ENCODE measurements at places on chromosomes 16 and 17. TPM values are rescaled to one million over a fixed set of nuclear protein-coding genes. Genes with fewer than 3 reads are reported as not detected.

Gene GDPD3
- 19.8 TPM for total RNA-seq

Gene GLIS2
- not detected for total RNA-seq

Gene PTGES3L
- 0.38 TPM for total RNA-seq

Gene SMIM5
- total RNA-seq = 1.3 TPM

Gene EFNB3
- total RNA-seq = not detected

Gene IGSF6
- 0.69 TPM for total RNA-seq

Gene NEUROD2
- not detected for total RNA-seq

Gene CSH2
- not detected for total RNA-seq

- H3K27ac ChIP-seq = no peak overlapping the region
- H3K4me1 ChIP-seq = peaks cover 12% of the 10 kb centered on the region
- H3K27me3 ChIP-seq = no peaks in the 10 kb centered on the region
- H3K36me3 ChIP-seq = no peaks in the 10 kb centered on the region
These were observed 56.2 kb downstream of the RPH3AL start for GRCh38 chr17:296379-296778.

- peaks cover 4% of the 10 kb centered on the region for H3K36me3 ChIP-seq
- H3K27me3 ChIP-seq = no peaks in the 10 kb centered on the region
These were observed 169.4 kb downstream of the SNX29 start for GRCh38 chr16:12145918-12146317.

DNA sequence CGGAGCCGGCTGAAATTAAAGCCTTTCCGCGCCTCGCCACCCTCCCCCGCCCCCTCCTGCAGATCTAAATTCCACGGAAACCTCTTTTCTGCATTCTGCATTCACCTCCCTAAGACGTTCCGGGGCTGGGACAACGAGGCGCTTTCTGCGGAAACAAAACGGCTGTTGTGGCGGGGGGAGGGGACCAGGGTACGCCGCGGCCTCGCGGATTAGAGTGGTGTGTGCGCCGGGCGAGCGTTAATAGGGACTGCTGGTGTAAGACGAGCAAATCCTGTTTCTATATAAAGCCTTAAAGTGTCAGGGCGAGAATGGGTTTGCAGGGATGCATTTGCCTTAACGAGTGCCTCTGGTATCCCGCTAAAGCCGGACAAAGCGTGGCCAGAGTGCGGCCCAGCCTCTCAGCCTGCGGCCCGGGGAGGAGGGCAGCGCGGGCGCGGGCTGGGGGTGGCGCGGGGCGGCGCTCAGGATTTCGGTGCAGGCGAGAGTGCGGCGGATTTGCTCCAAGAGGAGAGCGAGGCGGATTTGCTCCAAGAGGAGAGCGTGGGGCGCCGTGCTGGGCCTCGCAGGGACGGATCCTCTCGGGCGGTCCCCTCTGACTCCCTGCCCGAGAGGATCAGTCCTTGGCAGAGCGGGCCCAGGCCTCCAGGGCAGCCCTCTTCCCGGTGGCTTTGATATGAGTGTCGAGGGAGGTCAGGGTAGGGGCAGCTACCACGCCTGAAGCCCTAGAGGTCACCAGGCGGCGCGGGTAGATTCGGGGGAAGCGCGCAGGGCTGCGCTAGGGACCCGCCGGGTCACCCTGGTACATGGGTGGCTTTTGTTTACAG is 5.1 kb downstream of the BAHCC1 start:
- H3K4me3 ChIP-seq = peak overlapping the region; percentile 83
- DNase-seq = no peak
- peak overlapping the region; percentile 77 for H3K27ac ChIP-seq
- peaks cover 24% of the 10 kb centered on the region for H3K27me3 ChIP-seq

GRCh38 chr16:3520841-3521240 is 20.0 kb downstream of the CLUAP1 start:
- no peak for DNase-seq
- no peaks in the 10 kb centered on the region for H3K27me3 ChIP-seq
- peaks cover 2% of the 10 kb centered on the region for H3K4me1 ChIP-seq
- no peak overlapping the region for H3K27ac ChIP-seq

- H3K4me1 ChIP-seq = no peaks in the 10 kb centered on the region
- no peak for DNase-seq
- no peaks in the 10 kb centered on the region for H3K36me3 ChIP-seq
These were observed 2.8 kb downstream of the DHRS7C start for GRCh38 chr17:9788601-9789000.

DNA sequence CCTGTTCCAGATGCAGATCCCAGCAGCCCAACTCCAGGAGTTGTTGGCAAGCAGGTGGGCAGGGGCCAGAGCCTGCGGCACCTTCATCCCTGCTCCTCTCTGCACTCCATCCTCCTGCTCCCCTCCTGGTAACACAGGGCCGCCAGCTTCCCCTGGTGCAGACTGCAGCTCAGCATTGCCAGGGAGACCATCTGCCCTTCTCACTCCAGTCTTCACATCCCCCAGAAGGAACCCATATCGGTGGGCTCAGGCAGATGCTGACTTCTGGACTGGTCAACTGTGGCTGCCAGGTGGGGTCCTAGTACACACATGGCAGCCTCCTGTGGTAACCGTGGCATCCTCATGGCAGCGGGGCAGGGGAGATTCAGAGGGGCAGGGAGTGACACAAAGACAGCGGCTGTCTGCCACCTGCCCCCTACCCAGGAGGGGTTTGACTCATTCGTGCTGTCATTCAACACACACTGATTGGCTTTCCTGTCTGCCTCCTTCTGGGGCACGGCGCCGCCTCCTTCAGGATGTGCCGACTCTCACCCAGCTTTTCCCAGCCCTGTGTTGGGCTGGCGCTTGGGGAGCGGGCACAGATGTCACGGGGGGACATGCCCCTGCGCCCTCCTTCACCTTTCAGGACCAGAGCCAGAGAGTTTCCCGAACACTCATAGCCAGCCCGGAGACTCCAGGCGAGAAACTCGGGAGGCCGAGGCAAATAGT is 120.9 kb downstream of the CMIP start:
- no peak for DNase-seq
- H3K27ac ChIP-seq = no peak overlapping the region
- H3K27me3 ChIP-seq = no peaks in the 10 kb centered on the region
- H3K4me3 ChIP-seq = no peak overlapping the region

DNA sequence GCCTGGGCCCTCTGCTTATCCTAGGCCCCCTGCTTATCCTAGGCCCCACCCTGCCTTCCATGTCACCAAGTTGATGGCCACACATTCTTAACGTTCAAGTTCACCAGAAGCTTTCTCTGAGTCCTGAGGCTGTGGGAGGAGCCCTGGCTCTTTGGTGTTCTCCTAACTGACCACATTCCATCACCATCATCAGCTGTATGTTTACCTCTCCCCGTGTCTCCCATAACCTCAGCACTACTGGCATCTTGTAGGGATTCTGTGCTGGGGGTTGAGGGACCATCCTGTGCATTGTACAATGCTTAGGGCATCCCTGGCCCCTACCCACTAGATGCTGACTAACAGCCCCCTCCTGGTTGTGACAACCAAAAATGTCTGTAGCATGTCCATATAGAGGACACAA is 99.3 kb downstream of the NDE1 start:
- H3K27ac ChIP-seq = no peak overlapping the region
- H3K4me1 ChIP-seq = no peaks in the 10 kb centered on the region
- H3K36me3 ChIP-seq = peaks cover 30% of the 10 kb centered on the region
- H3K27me3 ChIP-seq = no peaks in the 10 kb centered on the region
- H3K4me3 ChIP-seq = no peak overlapping the region
- DNase-seq = no peak

DNA sequence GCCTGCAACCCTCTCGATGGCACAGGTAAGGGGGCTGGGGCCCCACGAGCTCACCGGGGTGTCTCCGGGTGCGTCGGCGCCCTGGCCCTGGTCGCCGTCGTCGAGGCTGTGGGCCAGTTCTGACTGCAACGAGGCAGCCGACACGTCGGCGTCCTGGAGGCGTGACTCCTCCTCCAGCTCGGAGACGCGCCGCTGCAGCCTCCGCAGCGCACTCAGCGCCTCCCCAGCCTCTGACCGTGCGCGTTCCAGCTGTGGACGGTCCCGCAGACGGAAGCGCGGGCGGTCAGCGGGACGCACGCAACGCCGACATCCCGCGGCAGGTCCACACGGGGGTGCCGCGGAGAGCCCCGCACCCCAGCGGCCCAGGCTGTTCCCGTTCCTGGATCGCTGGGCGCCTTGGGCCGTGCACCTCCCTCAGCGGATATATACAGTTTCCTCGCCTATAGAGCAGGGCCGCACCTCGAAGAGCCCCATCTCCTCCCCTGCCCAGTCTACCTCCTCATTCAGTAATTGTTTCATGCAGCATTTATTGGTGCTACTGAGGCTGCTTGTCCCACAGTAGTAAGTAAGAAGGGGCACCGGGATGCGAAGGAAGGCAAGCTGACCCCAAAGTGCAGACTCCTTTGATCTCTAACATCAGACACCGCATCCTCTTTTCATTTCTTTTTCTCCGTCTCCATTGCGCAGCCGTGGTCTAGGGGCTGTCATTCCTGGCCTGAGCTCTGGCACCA is 5.8 kb downstream of the THOC6 start:
- no peaks in the 10 kb centered on the region for H3K36me3 ChIP-seq
- peak overlapping the region; percentile 65 for H3K4me3 ChIP-seq
- H3K4me1 ChIP-seq = peaks cover 11% of the 10 kb centered on the region

DNA sequence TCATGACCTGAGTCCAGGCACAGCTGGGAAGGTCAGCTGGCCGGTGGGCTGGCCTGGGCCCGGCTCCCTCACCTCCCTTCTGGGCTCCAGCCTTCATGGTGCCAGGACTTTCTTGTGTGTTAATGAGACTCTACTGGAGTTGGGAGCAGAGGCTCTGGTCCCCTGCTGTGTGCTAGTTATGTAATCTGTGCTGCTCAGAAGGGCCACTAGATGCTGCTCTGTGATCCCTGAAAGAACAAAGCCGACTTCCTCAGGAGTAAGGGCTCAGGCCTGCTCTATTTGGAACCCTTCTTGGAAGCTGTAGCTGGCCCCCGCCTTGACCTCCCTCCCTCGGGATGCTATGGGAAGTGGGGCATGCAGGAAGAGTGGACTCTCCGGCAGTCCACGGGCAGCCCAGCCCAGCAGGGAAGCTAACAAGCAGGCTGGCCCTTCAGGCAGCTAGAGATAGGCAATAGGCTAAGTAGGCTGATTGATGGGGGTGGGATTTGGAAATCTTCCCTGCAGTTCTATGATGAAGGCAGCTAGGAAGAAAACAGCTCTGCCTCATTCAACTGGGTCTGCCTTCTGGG is 3.3 kb upstream of the CDK5R1 start:
- H3K27ac ChIP-seq = peak overlapping the region; percentile 91
- no peaks in the 10 kb centered on the region for H3K27me3 ChIP-seq
- H3K4me1 ChIP-seq = peaks cover 22% of the 10 kb centered on the region
- H3K4me3 ChIP-seq = no peak overlapping the region
- peak; percentile 65 for DNase-seq

- peak overlapping the region; percentile 21 for H3K27ac ChIP-seq
- DNase-seq = no peak
- H3K4me3 ChIP-seq = no peak overlapping the region
- no peaks in the 10 kb centered on the region for H3K27me3 ChIP-seq
- H3K4me1 ChIP-seq = peaks cover 10% of the 10 kb centered on the region
- H3K36me3 ChIP-seq = peaks cover 2% of the 10 kb centered on the region
These were observed 15.4 kb downstream of the CNOT1 start for GRCh38 chr16:58614212-58614611.

DNA sequence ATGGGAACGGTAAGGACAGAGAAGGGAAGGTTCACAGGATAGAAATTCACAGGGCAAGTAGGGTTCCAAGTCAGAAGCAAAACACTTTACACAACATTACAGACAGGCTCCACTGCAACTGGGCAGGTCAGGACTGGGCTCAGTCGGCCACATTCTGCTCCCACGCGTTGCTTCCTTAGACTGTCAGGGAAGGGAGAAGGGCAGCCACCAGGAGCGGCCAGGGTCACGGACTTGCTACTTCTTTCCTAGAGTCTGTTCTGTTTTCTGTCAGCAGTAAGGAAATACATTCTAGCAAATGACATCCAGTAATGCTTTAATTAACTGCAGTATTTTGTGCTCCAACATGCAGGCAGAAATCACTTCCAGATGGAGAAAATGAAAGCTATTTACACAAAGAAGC is 160.3 kb upstream of the RPH3AL start:
- H3K27me3 ChIP-seq = no peaks in the 10 kb centered on the region
- no peak overlapping the region for H3K27ac ChIP-seq
- H3K4me3 ChIP-seq = no peak overlapping the region
- H3K36me3 ChIP-seq = peaks cover 8% of the 10 kb centered on the region
- no peak for DNase-seq
- peaks cover 6% of the 10 kb centered on the region for H3K4me1 ChIP-seq

- no peaks in the 10 kb centered on the region for H3K27me3 ChIP-seq
- H3K36me3 ChIP-seq = no peaks in the 10 kb centered on the region
- no peak overlapping the region for H3K4me3 ChIP-seq
These were observed 26.5 kb upstream of the NF1 start for GRCh38 chr17:31068291-31068690.

DNA sequence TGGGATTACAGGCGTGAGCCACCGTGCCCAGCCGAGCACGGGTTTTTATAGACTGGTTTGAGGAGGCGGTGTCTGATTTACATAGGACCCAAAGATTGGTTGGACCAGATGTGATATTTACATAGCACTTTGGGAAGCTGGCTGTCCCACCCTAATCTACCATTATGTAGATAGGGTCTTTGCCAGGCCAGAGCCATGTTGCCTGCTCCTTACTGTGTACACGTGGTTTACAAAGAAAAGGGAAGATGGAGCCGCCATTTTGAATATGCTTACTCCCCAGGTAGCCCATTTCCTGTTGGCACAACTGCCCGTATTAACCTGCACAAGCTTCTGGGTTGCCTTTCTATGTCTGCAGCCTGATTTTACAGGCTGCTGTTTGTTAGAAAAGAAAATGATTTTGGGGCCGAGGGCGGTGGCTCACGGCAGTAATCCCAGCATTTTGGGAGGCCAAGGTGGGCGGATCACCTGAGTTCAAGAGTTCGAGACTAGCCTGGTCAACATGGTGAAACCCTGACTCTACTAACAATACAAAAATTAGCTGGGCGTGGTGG is 89.9 kb upstream of the EEF2KMT start:
- H3K27me3 ChIP-seq = peaks cover 4% of the 10 kb centered on the region
- H3K36me3 ChIP-seq = no peaks in the 10 kb centered on the region
- no peak for DNase-seq
- no peaks in the 10 kb centered on the region for H3K4me1 ChIP-seq
- H3K27ac ChIP-seq = no peak overlapping the region

- no peak overlapping the region for H3K27ac ChIP-seq
- no peak overlapping the region for H3K4me3 ChIP-seq
- no peaks in the 10 kb centered on the region for H3K4me1 ChIP-seq
- H3K36me3 ChIP-seq = no peaks in the 10 kb centered on the region
These were observed 345.9 kb downstream of the C16orf95 start for GRCh38 chr16:86971251-86971650.

DNA sequence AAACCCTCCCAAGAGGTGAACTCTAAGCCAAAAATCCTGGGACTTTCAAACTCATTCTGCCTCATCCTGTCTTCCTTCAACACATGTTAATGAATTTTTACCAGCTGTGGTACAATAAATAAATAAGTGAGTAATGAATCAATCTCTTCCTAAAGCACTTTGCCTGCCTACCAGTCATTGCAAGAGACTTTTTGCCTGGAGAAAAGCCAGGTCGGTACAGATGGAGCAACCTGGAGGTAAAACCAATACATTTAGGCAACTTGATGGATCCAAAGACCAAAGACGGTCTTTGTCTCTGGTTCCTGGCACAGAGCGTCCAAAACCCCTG is 324.2 kb downstream of the PMP22 start:
- H3K27me3 ChIP-seq = peaks cover 23% of the 10 kb centered on the region
- no peak overlapping the region for H3K4me3 ChIP-seq
- no peak overlapping the region for H3K27ac ChIP-seq
- no peaks in the 10 kb centered on the region for H3K36me3 ChIP-seq
- no peaks in the 10 kb centered on the region for H3K4me1 ChIP-seq

GRCh38 chr17:33057564-33057963 is 65.9 kb downstream of the SPACA3 start:
- H3K4me1 ChIP-seq = no peaks in the 10 kb centered on the region
- no peak overlapping the region for H3K27ac ChIP-seq
- DNase-seq = no peak
- peaks cover 8% of the 10 kb centered on the region for H3K27me3 ChIP-seq
- H3K4me3 ChIP-seq = no peak overlapping the region
- no peaks in the 10 kb centered on the region for H3K36me3 ChIP-seq

- peak; percentile 94 for DNase-seq
- peak overlapping the region; percentile 98 for H3K27ac ChIP-seq
- no peaks in the 10 kb centered on the region for H3K27me3 ChIP-seq
- peaks cover 3% of the 10 kb centered on the region for H3K36me3 ChIP-seq
These were observed 27.8 kb downstream of the AXIN1 start for GRCh38 chr16:324451-325334.
